ENCODE measurements at places on chromosomes 6 and 20.

- no peak for DNase-seq
Measured at GRCh38 chr6:106692819-106693208, 63.4 kb downstream of the QRSL1 start.

DNA sequence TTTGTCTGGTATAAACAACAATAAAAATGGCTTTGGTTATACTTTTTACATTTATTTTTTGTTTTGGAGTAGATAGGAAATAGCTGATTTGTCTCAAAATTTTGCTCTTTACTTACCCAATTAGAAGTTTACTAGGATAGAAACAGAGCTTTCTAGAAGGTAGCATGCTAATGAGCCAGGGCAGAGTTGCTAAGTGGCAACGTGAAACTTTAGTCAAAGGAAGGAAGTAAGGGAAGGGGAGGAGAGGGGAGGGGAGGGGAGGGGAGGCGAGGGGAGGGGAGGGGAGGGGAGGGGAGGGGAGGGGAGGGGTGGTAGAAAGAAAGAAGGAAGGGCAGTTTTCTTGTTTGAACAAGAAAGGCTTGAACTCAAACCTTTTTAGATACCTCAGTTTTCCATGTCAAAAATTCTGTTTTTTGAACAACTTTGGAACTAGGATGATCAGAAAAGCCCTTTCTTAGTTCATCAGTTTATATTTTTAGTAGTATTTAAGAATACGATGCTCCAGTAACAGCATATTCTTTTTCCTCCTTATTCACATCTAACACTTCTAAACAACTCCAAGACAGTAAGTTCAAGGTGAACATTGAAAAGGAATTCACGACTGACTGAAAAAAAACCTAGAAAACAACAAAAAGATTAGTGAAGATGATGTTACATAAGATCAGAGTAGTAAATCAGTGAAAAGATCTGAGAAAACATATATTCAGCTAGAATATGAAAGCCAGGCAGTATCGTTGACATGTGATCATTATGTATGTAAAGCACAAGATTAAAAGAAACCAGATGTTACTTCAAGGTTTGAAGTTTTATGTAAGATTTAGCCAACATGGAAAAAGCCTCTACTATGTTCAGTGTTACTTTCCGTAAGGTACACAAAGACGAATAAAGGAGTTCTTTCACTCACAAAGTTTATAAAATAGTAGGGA lies 263.4 kb downstream of the ARHGAP18 start:
- DNase-seq, result no peak

DNA sequence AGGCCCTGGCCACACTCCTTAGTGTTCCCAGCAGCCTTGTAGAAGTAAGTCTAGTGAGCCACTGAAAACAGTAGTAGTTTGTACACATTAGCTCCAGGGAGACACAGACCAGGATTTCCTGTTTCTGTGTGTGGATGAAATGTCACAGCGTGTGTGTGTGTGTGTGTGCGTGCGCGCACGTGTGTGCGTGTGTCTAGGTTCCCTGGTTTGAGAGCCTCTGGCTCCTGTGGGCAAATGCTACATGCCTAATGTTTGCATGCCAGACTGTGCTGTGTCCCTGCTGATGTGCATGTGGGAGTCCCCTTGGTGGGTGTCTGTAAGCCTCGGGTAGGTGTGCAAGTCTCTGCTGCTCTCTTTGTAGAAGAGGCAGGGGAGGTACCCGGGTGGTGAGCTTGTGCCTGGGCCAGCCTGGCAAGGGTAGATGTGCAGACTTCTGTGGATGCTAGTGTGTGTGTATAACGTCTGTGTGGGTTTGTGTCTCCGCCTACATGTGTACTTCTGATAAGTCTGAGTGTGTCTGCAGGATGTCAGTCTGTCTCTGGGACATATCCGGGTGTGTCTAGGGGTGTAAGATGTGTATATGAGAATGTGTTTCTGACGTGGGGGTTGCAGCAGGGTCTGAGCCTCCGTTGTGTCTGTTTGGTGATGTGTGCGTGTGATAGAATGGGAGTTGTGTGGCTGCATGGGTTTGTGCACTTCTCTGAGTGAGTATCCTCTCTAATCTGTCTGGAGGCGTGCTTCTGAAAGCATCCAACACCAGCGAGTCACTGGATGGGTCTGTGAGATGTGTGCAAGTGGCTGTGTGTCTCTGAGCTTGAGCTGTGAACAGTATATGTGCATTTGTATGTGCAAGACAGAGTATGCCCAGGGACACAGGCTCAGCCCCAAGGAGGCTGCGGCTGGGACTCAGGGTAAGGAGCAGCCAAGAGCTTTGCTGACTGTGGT lies 19.0 kb upstream of the TLDC2 start:
- DNase-seq, result no peak

- no peak for DNase-seq
Measured at GRCh38 chr20:56244259-56244658, 4.3 kb upstream of the MC3R start.

- no peak for DNase-seq
Measured at GRCh38 chr6:50707652-50708300, 5.5 kb upstream of the TFAP2D start.

DNA sequence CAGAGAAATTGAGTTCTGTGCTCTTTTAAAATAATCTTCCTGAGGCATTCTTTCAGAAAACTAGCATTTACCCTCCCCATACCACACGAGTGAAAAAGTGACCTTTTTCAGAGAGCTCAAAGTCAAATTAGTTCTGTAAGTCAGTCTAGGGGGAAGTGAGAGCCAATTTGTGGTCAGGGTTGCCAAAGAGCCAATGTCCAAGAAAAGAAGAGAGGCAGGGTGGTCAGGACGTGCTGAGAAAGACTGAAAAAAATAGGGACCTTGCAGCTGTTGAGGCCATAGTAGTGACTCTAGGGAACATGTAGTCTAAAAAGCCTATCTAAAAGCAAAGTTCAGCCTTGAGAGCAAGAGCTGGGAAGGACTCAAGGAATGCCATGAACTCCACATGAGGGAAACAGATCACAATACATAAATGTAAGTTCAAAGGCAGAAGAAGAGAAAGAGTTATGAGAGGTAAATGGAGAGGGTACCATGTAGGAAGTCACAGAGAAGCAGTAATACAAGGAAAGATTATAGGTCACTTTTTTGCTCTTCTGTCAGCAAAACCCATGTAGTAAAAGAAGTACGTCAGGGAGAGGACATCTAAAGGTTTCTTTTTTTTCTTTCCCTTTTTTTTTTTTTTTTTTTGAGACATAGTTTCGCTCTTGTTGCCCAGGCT lies 565.1 kb upstream of the FLRT3 start:
- no peak for DNase-seq

DNA sequence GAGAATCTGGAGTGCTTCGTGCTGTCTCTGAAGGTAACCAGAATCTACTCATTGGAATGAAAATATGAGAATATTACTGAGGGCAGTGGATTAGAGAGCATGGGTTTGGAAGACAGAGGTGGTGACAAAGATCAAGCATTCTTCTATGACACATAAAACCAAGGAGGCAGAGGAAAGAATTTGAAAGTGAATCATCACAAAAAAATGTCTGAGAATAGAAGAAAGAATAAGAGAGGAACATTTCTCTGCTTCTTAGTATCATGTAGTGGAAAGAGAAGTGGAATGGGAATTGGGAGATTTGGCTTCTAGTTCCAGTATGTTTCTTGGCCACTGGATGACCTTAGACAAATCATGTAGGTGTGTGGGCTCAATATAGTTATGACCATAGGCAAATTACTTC lies 474.0 kb downstream of the TFAP2B start:
- DNase-seq, result no peak

GRCh38 chr20:668638-669037 lies 7.0 kb downstream of the SCRT2 start:
- no peak for DNase-seq

GRCh38 chr6:125789576-125790357 lies 993 bp upstream of the NCOA7 start:
- DNase-seq, result no peak

DNA sequence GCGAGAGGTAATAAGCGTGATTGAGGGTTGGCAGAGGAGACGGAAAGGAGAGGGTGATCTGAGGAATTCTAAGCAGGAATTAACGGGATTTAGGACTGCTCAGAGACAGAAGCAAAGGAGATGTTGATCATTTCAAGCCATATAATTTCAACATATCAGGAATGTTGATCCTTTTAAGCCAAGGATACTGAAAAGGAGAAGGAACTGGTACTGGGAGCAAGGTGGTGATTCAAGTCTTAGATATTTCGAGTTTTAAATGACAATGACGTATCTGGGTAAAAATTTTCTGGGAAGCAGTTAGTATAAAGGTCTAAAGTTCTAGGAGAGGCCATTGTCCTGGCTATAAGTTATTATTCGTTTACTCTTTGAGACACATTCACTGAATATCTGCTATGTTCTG lies 91.3 kb upstream of the OGFRL1 start:
- no peak for DNase-seq

DNA sequence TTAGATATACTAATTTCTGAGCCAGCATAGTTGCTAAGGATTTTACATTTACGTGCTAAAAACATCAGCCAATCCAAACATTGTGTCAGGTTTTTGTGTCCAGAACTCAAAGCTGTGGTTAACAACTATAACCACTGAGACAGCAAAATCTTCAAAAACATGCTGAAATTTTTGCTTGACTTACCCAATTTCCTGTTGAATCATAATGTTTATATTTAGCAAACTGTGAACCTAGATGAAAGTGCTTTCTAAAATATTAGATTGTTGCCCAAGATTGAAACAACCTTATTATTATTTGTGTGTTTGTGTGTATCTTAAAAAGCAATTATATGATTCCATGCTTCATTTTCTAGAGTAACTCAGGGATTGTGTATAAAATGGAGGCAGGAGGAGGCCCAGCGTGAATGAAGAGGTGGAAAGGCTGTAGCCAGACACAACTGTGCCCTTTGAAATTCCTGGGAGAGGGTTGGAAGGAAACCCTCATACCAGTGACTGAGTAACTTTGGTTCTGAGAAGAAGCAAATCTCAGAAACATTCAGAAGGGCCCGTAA lies 48.0 kb downstream of the ARMC2 start:
- DNase-seq, result no peak

DNA sequence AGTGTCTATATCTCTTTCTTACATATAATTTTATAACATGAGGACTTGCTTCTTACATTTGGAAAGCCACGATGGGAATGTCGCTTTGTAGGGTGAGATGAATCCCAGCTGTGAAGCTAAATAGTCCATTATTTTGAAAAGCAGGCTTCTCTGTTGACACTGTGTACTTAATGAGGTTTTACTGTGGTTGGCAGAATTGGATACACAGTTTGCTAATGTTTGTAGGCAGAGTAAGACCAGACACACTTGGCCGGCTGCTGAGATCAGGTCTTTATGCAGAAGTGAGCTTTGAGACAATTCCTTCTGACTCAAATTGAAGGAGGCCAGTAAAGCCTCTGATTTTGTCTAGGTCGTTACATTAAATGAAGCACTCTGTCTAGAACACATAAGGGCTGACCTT lies 93.0 kb downstream of the NDUFAF5 start:
- DNase-seq, result no peak

GRCh38 chr20:11698124-11698523 lies 219.6 kb upstream of the BTBD3 start:
- DNase-seq, result no peak

- no peak for DNase-seq
Measured at GRCh38 chr6:69791065-69791471, 5.7 kb downstream of the LMBRD1 start.

DNA sequence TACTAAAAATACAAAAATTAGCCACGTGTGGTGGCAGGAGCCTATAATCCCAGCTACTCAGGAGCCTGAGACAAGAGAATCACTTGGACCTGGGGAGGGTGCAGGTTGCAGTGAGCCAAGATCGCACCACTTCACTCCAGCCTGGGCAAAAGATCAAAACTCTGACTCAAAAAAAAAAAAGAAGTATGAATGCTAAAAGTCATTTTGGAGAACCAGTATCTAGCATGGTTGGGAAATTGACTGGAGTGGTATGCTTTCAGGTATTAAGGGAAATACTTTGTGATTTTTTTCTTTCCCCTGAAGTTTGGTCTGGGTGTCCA lies 30.1 kb downstream of the PCMT1 start:
- no peak for DNase-seq

- no peak for DNase-seq
Measured at GRCh38 chr6:19841181-19841580, 4.0 kb downstream of the ID4 start.

- no peak for DNase-seq
Measured at GRCh38 chr6:153436351-153436750, 305.3 kb upstream of the RGS17 start.

DNA sequence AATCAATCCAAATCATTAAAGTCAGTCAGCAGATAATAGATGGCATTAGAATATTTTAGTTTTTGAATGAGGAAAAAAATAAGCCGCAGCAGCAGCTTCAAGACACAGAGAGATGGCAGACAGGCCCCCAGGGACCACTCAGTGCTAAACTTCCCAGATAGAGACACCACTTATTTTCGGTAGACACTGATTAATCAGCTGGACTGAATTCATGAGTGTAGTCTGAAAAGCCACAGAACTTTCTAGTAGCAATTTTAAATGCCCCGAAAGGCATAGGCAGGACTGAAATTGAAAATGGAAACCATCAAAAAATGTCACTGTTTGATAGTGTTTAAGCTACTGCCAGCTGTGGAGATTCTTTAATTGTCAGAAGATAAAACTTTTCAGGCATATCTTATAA lies 3.1 kb upstream of the CLDN20 start:
- DNase-seq, result no peak

DNA sequence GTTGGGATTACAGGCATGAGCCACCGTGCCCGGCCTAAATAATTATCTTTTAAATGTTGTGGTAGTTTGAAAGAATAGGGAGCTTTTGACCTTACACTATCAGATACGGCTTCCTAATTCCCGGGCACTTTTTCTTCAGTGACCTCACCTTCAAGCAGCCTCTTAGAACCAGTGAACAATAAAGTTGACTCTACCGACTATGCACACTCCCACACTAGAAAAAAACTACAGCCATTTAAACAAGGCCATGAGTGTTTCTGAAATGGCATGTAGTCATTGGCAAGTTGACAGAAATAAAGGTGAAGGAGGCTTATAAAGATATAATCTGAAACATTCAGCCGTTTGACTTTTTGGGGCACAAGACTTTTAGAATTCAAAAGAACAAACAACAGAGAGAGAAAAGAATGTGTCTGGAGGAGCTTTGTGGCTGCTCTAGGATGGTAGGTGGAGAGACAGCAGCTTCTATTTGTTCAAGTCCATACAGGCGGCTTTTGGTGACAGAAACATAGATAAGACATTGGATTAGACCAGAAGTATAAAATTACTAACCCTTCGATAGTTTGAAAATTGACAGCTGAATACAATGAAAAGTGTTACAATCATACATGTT lies 75.2 kb downstream of the GJA1 start:
- no peak for DNase-seq

GRCh38 chr6:4647414-4648365 lies 128.5 kb upstream of the CDYL start:
- DNase-seq, result no peak

GRCh38 chr6:169240591-169241390 lies 12.9 kb downstream of the THBS2 start:
- DNase-seq, result no peak
